Stimulated activated CD8-positive, alpha-beta memory T cell treated with anti-CD3 and anti-CD28 coated beads, Interleukin-12 subunit alpha, Interleukin-12 subunit beta, amount 100 ng/mL, for 1 hour (primary cell): ENCODE measurements at places on chromosomes 16 and 17.

DNA sequence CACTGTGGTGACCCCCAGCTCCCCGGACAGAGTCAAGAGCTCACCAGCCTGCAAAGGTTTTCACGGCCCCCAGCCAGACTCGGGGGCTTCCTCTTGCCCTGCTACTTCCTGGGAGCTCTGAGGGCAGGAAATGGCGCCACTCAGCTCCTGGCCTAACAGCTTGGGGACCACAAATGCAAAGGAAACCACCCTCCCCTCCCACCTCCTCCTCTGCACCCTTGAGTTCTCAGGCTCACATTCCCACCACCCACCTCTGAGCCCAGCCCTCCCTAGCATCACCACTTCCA is 375 bp upstream of the SPN start:
- DNase-seq, result no peak

GRCh38 chr16:102060-102855 is 24.2 kb downstream of the MPG start:
- DNase-seq, result no peak

DNA sequence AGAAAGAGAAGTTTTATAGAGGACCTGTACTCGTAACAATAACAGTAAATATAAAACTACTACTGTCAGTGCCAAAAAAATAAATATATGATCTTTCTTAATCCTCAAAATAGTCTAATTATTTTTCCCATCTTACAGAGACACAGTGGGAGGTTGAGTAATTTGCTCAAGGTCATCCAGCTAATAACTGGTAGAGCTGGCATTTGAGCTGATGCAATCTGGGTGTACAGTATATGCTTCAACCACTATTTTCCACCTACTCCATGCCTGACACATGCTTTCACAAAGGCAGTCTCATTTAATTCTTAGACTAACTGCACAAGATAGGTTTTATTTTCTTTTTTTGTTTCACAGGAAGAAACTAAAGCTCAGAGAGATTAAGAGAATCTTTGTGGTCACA is 33.6 kb downstream of the PIGL start:
- DNase-seq, result no peak

GRCh38 chr16:49652456-49653172 is 203.3 kb downstream of the ZNF423 start:
- DNase-seq, result no peak

DNA sequence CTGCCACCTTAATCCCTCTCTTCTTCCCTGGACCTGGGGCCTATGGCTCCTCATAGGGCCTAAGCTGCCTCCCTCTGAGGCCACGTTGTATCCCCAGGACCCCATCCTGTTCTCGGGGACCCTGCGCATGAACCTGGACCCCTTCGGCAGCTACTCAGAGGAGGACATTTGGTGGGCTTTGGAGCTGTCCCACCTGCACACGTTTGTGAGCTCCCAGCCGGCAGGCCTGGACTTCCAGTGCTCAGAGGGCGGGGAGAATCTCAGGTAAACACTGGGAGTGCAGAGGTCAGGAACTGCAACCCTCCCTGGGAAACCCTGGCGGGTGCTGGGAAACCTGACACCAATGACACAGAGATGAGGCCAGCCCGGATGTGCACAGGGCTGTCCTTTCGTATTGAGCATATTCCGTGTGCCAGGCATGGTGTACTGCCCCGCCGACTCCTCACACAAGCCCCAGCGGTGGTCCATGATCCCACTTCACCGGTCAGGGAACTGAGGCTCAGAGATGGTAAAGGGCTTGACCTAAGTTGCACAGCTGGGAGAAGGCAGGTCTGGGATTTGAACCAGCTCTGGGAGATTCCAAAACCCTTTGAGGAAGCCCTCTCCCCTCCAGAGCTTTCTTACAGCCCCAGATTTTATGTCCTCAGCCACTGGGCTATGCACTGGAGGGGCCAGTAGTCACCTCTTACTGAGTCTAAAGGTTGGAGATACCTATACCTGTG is 22.9 kb downstream of the ANKRD40 start:
- DNase-seq, result no peak

DNA sequence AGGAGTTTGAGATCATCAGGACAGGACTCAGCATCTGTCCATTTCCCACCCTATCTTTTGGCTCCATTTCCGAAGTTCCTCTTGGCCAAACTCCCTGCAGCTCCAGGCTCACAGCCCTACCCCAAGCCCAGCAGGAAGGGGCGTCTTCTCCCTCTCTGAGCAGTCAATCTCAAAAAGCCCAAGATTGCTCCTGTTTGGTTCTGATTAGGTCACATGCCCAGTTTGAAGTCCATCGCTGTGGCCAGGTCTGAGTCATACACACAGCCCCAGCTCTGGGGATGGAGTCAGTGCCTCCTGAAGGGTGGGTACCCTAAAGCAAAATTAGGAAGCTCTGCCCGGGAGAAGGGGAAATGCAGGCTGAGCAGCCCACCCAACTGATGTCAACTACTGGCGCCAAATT is 23.9 kb downstream of the SNX20 start:
- no peak for DNase-seq

DNA sequence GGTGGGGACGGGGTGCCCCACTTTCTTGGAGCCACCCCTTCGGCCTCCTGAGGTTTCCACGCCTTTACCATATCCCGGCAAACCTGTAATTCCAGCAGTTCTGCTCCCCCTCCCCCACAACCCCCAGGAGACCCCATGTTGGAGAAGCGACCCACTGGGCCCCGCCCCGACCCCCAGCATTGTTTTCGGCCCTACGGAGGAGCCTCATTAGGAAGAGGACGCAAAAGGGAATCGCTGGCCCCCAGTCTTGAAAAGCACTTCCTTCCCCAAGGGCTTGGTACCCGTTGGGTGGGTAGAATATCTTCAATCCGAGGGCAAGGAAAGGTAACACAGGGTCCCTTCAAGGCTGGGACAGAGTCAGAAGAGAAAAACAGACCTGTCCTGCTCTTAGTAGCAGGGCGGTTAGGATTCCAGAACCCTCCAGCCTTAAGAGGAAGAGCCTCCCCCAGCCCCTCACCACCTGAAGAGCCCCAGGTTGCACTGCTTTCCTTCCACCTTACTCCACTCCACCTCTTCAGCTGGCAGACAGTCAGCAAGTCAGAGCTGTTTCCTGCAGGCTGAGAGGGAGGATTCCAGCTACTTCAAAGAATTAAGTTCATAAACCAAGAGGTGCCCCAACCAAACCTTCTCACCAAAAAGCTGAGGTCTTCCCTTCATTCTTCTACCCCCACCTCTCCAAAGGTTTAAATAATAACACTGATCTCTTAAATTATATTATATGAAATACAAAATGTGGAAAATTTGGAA is 803 bp upstream of the TLCD2 start:
- no peak for DNase-seq

DNA sequence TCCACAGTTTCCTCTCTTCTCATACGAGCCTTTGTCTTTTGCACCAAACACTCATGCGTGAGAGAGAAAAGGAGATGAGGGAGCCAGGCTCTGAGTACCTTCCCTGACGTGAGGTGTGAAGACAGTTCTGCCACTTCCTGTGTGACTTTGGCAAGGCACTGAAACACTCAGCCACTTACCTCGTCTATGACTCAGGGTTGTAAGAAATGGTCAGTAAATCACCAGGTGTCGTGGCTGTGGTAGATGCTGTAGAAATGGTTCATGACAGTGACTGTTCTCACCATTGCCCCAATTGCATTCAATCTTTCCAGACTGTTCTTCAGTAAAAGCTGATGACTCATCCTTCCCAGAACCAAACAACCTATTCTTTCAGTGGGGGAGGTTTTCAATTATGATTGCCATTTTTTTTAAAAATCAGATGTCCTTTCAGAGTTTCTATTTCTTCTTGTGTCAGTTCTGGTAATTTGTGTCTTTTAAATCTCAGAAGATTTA is 49.2 kb upstream of the CBFA2T3 start:
- no peak for DNase-seq

DNA sequence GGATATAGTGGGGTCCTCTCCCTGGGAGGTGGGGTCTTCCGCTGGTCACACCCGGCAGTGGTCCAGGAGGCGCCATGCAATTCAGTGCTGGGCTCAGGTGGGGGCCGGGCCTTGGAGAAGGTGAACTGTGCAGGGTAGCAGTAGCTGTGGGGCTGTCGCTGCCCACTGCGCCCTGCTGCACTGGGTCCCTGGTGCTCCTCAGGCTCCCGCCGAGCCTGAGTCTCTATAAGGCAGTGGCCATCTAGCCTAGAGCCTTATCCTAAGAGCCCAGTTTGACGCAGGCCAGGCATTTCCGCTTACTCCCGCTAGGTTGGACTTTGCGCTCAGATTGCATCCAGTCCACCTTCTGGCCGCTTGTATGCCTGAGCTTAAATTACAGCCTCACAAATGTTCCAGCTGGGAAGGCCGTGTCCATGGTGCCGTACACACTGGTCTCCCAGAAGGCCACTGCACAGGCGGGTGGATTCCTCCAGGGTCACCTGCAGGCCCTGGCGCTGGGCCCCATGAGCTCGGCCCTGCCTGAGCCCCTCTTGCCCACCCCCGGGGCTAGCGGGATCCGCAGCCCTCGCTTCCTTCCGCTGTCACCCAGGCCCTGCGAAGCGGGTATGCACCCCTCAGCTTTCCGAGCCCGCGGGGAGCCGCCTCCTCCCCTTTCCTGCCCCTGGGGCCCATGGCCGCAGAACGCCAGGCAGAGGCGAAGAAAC is 1762.2 kb downstream of the TP53TG3F start:
- DNase-seq, result no peak

GRCh38 chr17:46925185-46925868 is 2.4 kb downstream of the GOSR2 start:
- no peak for DNase-seq

DNA sequence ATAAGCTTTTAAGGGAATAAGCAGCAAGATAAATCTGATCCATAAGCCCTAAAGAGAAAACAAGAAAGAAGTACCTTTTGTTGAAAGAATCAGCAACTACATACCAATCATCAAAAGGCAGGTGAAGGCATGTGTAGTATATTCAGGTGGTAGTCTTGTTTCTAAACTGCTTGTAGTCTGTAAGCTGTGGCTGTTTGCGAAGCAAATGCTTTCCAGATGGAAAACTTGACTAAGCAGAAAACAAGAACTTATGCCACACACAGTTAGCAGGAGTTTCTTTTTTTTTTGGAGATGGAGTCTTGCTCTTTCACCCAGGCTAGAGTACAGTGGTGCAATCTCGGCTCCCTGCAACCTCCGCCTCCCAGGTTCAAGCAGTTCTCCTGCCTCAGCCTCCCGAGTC is 5.7 kb downstream of the CBX1 start:
- no peak for DNase-seq

GRCh38 chr16:72985148-72985941 is 62.6 kb downstream of the ZFHX3 start:
- no peak for DNase-seq

DNA sequence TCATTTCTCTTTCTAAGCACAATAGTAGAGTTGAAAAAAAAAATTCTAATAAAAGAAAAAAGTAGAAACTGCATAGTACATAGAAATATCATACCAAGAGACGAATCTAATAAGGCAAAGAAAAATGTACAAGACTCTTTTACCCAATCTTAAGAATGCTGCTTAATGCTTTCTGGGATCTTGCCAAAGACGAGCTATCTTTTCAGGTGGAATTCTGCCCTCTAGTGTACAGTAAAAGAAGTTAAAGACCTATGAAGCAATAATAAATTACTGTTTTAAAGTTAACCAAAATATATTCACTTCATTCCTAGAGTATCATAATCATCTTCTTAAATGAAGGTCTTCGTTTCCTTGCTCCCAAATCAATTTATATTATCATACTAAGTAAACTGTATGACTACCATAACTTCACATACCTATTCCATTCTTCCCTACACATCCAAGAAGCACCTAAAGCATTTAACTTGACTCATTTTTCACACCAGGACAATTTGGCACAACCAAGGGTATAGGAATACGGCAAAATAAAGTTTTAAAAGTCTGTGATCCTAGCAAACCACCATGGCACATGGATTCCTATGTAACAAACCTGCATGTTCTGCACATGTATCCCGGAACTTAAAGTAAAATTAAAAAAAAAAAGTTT is 47.7 kb downstream of the CFDP1 start:
- no peak for DNase-seq

- DNase-seq, result no peak
Measured at GRCh38 chr16:68272507-68273209, 8.3 kb downstream of the SLC7A6 start.

DNA sequence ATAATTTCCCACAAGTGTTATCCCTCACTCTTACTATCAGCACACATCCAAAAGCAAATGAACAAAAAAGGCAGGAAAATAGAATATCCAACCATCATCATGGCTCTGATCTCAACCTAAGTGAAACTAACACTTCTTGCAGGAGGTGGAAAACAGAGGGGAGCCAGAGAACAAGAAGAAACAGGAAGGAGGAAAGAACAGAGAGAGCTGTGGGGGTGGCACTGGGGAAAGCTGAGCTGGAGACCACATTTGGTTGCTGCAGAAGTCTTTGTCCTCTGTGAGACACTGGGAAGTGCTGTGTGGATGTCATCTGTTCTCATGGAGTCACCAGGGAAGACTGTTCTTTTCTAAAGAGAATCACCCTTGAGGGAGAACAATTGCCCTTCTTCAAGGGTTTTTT is 34.7 kb downstream of the GRB7 start:
- no peak for DNase-seq

GRCh38 chr17:40354221-40355122 is 10.1 kb downstream of the GJD3 start:
- DNase-seq, result no peak

GRCh38 chr17:41352597-41353366 is 2.2 kb upstream of the KRT33A start:
- no peak for DNase-seq

GRCh38 chr17:80844418-80844990 is 147.1 kb upstream of the CHMP6 start:
- no peak for DNase-seq

DNA sequence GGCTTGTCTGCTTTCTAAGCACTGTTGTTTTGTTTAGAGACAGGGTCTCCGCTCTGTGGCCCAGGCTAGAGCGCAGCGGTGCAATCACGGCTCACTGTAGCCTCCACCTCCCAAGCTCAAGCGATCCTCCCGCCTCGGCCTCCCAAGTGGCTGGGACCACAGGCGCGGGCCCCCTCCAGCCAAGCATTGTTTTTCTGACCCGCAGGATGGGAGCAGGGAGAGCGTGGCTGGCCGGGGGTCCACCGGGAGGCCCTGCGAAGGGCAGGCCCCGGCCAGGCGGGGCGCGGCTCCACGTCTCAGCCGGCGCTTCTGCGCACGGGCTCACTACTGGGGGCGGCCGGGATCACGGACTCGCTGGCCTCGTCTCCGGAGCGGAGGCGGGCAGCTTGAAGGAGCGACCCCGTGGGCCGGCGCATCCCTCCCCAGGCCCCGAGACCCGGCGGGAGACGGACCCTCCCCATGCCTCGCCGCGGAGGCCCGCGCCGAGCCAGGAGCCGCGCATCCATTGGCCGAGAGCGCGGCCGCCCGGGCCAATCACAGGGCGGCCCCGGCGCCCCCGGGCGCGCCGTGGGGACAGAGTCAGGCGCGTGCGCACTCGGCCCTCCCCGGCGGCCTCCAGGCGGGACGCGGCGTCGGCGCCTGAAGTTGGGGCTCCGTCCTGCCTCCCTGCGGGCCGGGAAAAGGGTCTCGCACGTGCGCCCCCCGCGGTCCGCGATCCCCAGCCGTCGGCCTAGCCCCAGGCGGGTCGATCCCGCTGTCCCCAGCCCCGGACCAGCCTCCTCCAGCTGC is 24.9 kb downstream of the ACTG1 start:
- DNase-seq, result peak; percentile 66

DNA sequence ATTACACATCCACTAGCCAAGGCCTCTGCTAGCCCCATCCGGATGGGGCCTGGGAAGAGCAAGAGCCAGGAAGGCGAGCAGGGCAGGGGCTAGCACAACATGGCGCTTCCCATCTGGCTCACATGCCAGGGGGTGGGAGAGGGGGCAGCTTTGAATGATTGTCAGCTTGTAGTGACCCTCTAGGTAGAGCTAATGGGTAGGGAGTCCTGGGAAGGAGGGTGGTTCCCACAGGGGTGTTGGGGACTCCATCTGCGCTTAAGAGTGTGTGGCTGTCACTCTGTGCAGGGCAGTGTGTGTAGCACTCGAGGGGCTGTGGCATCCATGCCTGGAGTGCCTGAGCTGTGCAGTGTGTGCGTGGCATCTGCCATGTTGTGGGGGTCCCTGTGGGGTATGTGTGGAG is 24.5 kb downstream of the ARHGAP23 start:
- DNase-seq, result no peak
